ENCODE measurements at places on chromosomes 13 and 19.
A peak's percentile ranks its signal among the peaks of the same experiment; 100 is the strongest.

GRCh38 chr19:47036097-47036651, 12.2 kb downstream of the TMEM160 start:
- DNase-seq: no peak

GRCh38 chr19:37136111-37136510, 36.4 kb downstream of the ZNF585A start:
- DNase-seq: no peak

- no peak for DNase-seq
Measured at GRCh38 chr19:9565900-9566705, 18.2 kb downstream of the ZNF121 start.

DNA sequence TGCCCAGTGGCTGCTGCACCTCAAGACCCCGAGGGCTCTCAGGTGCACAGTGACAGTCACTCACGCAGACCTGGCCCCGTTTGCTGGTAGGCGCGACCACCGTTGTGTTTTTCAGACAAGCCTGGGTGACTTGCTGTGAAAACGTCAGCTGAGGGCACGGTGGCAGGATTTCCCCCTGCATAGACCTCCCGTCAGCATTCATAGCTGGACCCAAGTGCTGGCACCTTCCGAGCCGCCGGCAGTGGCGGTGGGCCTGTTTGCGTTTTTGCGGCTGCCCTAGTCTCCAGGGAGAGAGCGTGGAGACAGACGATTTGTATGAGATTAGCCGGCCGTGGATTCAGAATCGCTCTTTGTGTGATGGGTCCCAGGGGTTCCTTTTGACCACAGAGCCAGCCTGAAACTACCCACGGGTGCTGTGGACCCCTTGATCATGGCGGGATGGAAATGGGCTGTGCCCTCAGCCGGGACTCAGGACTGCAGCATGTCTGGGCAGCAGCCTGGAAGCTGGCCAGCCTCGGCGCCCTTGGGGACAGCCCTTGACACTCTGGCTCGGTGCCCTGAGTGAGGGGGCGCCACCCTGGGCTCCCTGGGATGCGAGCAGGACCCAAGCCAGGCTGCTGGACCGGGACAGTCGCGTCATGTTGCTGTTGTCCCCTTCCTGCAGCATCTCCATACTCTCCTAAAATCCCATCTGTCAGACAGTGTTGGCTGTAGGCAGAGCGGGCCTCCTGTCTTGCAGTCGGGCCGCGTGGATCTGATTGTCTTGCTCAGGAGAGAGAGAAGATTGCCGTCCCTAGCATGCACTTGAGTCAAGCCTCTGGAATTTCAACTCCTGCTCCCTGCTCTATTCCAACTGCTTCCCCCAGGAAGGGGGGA, 8.6 kb downstream of the KDM4B start:
- DNase-seq: no peak

DNA sequence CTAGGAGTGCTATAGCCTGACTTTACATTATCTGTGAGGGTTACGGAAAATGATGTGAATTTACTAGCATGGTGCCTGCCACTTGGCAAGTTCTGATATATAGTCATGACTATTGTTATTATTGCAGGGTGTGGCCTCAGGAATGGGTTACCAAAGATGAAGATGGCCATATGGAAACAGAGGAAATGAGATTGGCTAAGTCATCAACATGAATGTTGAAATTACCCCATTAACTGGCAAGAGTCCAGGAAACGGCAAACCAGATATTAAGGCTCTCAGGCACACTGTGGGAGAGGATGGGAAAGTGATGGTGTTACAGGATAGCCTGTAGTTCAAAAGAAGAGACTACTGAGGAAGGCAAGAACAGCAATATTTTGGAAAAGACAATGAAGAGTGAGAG, 183.3 kb downstream of the KCNRG start:
- DNase-seq: peak; percentile 61

GRCh38 chr19:13404236-13404635, 102.0 kb downstream of the CACNA1A start:
- no peak for DNase-seq

DNA sequence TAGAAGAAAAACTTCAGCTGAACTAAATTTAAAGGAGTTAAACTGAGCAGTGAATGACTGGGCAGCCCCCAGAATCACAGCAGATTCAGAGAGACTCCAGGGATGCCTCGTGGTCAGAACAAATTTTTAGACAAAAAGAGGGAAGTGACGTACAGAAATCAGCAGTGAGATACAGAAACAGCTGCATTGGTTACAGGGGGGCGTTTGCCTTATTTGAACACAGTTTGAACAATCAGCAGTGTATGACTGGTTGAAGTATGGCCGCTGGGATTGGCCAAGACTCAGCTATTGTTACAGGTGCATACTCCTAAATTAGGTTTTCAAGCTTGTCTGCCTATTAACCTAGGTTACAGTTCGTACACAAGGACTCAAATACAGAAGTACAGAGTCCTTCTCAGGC, 2.2 kb upstream of the SPRYD7 start:
- DNase-seq: no peak

DNA sequence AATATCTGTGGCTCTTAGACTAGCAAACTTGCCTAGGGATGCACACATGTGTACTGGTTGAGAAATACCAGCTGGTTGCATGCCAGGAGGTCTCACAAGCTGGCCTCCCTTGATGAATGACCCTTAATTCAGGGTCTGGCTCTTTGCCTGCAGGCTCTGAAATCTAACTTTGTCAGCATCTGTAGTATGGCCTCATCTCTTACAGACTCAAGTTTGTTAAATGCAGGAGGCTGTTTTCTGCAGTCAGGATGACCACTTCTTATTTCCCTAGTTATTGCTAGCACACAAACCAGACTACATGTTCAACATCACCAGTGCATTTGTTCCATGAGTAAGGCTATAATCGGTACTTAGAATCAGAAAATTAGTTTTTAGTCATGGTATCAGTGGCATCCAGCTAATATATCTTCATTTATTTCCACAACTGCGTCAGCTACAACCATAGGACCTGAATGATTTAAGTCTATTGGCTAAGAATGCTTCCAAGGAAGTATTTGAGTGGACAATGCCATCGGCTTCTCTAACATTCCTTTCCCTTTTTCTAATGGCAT, 23.3 kb upstream of the POSTN start:
- DNase-seq: peak; percentile 58

GRCh38 chr13:24491845-24492244, 20.7 kb downstream of the PARP4 start:
- DNase-seq: no peak

DNA sequence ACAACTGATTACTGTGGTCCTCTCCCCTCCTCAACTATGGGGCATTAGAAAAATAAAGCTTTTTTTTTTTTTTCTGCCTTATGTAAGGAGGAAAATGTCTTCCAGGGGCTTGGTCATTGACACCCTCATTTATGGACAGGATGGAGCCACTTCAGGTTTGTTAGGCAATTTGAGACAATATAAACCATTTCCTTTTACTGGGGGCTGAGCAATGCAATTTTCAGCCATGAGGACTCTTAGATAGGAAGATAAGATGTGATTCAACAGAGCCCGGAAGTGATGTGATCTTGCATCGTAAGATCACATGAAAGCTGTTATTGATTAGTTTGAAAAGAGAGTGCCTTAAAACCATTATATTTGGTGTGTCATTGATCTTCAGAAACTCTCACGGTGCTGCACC, 210.8 kb downstream of the OXGR1 start:
- DNase-seq: no peak

GRCh38 chr13:78468621-78469020, 134.7 kb downstream of the POU4F1 start:
- no peak for DNase-seq

- DNase-seq: no peak
Measured at GRCh38 chr13:21595546-21595822, 8.5 kb downstream of the MICU2 start.

DNA sequence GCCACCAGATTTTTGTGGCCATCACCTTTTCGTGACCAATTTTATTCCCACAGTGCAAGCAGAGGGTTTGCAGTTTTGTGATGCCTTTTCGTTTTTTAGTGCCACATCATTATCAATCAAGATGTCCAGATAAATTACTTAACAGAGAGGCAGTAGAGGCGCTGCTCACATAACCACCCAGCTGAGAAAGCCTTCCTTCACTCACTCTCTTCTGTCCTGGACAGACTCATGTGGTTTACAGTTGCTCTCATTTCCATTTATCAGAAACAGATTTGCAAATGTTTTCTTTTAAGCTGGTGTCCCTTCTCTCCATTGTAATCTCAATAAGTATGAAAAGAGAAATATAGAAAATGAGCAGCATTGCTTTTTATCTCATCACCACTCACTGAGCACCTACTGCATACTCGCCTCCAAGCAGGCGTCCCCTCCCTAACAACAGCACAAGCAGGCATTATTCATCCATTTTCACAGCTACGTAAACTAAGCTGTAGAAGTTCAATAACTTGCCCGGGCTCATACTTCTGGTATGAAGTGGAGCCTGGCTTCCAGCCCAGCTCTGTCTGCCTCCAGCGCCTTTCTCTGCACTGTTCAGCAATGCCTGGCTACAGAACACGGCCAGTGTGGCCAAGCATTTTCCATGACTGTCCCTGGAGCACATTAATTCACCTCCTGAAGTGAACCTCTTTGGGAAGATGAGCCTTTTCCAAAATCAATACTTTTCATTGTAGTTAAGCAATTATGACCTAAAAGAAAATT, 34.6 kb upstream of the KATNAL1 start:
- peak; percentile 95 for DNase-seq

DNA sequence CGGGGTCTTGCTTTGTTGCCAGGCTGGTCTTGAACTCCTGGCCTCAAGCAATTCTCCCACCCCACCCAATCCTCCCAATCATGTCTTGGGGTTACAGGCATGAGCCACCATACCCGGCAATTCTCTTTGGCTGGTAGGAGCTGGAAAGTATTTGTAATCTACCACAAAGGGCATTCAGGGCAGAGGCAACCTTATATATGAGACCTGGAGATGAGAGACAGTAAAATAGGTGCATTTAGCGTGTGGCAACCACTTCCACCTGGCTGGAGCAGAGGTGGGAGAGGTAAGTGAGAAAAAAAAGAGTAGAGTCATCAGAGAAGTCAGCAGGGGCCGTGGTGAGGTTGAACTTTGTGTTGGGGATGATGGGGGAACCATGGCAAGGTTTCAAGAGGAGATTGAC, 36.8 kb downstream of the VAV1 start:
- DNase-seq: no peak

GRCh38 chr19:57648331-57649003, 15.5 kb downstream of the ZNF211 start:
- no peak for DNase-seq

DNA sequence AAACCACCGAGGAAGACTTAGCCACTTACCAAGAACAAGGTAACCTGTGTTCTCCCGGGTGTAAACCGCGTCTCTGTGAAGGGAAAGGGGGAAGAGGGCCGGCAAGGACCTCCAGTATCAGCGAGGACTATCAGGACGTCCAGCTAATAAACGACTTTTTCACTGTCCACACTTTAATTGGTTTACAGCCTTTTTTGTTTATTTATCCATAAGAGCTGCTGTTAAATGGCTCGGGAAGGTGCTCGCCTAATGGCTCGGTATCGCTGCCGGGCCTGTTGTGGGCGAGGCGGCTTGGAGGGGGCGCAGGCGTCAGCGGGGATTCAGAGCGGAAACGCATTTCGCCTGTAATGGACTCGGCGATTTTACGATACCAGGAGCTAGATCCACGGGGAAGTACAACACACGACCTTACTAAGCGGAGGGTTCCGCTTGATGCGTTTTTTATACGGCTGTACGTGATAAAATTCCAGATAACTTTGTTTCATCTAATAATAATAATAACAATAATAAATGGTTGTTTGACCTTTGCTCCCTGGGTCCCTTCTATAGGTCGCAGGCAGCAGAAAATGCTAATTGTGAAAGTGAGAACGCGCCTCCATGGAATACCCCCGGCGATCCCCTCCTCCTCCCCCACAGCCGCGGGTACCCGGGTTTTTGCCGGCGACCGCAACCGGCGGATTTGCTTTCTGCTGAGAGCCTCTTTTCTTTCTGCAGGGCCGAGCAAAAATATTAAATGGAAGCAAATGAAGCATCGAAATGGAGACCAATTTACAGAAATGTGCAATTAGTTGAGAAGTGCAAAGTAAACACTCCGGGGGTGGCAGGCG, 2.5 kb upstream of the PDX1 start:
- no peak for DNase-seq

DNA sequence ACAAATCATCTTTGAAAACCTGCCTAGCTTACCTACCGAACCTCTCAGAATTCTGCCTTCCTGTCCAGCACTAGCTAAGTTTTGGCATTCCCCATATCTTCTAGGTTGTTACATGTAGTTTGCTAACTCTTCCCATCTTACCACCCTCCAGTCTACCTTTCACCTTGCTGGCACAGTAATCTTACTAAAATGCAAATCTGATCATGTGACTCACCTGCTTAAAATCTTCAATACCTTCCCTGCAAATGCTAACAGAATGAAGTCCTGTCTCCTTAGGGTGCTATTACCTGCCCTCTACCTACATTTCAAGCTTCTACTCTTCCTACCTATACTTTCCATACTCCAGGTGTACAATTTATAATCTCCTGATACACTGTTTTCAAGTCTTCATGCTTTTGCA, 30.4 kb downstream of the INTS6 start:
- no peak for DNase-seq

GRCh38 chr13:91399189-91400062, 1.0 kb downstream of the GPC5 start:
- no peak for DNase-seq

- no peak for DNase-seq
Measured at GRCh38 chr19:28726533-28727479, 486.1 kb downstream of the UQCRFS1 start.

- DNase-seq: no peak
Measured at GRCh38 chr19:5143471-5144411, 174.8 kb downstream of the KDM4B start.

GRCh38 chr13:99500839-99501183, 461 bp upstream of the TM9SF2 start:
- DNase-seq: no peak

DNA sequence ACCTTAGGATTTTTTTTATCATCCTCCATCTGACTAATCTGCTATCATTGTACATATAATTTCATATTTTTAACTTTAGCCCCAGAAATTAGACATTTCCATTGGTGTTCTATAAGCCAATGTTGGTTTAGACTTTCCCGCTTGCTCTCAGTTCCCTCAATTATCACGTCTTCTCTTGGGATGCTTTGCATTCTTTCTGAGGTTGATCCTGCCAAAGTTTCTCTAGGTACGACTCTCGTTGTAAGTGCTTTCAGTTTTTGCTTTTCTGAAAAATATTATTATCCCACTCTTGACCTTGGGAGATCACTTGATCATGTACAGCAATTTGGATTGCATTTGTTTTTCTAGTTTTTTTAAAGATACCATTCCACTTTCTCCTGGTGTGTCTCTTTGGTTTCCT, 270.2 kb downstream of the IRS2 start:
- DNase-seq: no peak

All from stromal cell of bone marrow (primary cell).